Natural killer cell treated with Interleukin-12 subunit alpha and Interleukin-12 subunit beta and Interleukin-15 and Interleukin-18, amount 100 ng/mL, for 72 hours (primary cell): ENCODE measurements at places on chromosomes 6 and 20. TPM values are rescaled to one million over a fixed set of nuclear protein-coding genes. Genes with fewer than 3 reads are reported as not detected.
A peak's percentile ranks its signal among the peaks of the same experiment; 100 is the strongest.

DNA sequence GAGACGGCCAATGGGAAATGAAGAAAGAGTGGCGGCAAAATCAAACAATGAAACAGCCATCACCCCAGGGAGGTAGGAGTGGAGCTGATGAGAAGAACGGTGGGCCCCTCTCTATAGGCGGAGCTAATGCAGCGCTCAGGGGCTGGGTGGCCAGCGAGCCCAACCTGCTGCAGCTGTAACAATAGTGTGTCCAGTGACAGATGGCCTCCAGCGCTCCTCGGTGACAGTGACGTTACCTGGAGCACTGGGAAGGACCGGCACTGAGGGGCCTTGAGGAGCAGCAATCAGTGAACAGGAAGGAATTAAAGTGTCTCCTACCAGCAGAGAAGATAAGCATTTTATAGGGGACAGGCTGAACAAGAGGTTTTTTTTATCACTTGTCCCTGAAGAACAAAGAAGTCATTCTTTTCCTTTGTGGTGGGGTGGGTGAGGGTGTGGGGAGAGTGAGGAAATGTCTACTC is 81.6 kb downstream of the FOXA2 start:
- H3K4me3 ChIP-seq: no peak overlapping the region
- no peak for DNase-seq
- no peaks in the 10 kb centered on the region for H3K4me1 ChIP-seq
- H3K27ac ChIP-seq: no peak overlapping the region

DNA sequence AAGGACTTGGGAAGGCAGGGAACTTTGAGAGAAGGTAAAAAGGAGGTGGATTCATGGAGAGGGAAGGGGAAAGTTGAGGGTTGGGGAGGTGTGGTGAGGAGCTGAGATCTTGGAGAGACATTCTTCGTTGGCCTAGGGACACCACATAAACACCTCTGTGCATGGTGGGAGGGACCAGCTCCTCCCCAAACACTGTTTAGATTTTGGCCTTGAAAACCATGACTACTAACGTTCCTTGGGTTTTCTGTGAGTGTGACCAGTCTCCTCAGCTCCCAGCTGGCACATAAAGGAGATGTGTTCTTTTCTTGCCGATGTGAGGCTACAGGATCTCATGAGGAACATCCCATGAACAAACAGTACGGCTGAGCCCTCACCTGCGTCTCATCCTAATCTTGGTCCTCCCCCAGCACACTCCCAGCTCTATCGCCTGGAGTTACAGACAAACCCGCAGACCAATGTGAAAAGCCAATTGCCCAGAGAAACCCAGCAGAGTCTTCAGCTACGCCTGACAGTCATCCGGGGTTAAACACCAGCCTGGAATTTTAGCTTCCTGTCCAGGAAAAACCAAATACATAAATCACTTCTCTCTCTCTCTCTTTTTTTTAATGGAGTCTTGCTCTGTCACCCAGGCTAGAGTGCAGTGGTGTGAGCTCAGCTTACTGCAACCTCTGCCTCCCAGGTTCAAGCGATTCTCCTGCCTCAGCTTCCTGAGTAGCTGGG is 22.0 kb upstream of the DDR1 start:
- peaks cover 13% of the 10 kb centered on the region for H3K4me1 ChIP-seq
- DNase-seq: no peak
- no peak overlapping the region for H3K27ac ChIP-seq

GRCh38 chr6:21375151-21376116 is 218.1 kb upstream of the SOX4 start:
- H3K36me3 ChIP-seq: no peaks in the 10 kb centered on the region
- no peak overlapping the region for H3K4me3 ChIP-seq
- DNase-seq: no peak
- H3K27ac ChIP-seq: no peak overlapping the region

RGS19 gene
- 33.4 TPM for total RNA-seq

TBXT gene
- total RNA-seq: not detected

DNA sequence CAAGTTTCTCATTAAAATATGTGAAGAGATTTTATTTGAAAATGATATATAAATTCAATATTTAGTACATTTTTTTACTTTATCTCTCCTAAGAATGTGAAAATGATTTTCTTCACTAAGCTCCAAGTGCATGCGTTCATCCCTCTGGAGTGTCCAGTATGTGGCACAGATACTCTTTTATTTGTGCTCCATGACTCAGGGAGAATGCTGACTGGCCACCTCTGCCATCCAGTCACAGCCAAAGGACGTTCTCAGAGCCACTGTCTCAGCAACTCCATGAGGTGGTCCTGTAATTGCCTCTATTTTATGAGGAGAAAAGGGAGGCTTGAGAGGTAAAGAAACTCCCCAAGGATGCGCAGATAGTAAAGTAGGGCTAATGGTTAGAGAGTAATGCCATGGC is 58.3 kb downstream of the KAT14 start:
- peaks cover 2% of the 10 kb centered on the region for H3K4me1 ChIP-seq
- no peak for DNase-seq
- H3K27me3 ChIP-seq: no peaks in the 10 kb centered on the region
- H3K4me3 ChIP-seq: no peak overlapping the region

EYS gene
- 0.20 TPM for total RNA-seq

GRCh38 chr6:35484921-35485392 is 11.9 kb downstream of the TEAD3 start:
- H3K4me1 ChIP-seq: peaks cover 13% of the 10 kb centered on the region
- H3K36me3 ChIP-seq: no peaks in the 10 kb centered on the region
- H3K4me3 ChIP-seq: no peak overlapping the region
- H3K27ac ChIP-seq: no peak overlapping the region
- H3K27me3 ChIP-seq: no peaks in the 10 kb centered on the region

- H3K4me1 ChIP-seq: peaks cover 23% of the 10 kb centered on the region
- no peaks in the 10 kb centered on the region for H3K36me3 ChIP-seq
- H3K4me3 ChIP-seq: no peak overlapping the region
- no peaks in the 10 kb centered on the region for H3K27me3 ChIP-seq
- H3K27ac ChIP-seq: no peak overlapping the region
- DNase-seq: no peak
These were observed 278.2 kb downstream of the NRN1 start for GRCh38 chr6:5728351-5729079.

MUC22 gene
- total RNA-seq: not detected

GLP1R gene
- not detected for total RNA-seq

MYLK2 gene
- 0.98 TPM for total RNA-seq

DNA sequence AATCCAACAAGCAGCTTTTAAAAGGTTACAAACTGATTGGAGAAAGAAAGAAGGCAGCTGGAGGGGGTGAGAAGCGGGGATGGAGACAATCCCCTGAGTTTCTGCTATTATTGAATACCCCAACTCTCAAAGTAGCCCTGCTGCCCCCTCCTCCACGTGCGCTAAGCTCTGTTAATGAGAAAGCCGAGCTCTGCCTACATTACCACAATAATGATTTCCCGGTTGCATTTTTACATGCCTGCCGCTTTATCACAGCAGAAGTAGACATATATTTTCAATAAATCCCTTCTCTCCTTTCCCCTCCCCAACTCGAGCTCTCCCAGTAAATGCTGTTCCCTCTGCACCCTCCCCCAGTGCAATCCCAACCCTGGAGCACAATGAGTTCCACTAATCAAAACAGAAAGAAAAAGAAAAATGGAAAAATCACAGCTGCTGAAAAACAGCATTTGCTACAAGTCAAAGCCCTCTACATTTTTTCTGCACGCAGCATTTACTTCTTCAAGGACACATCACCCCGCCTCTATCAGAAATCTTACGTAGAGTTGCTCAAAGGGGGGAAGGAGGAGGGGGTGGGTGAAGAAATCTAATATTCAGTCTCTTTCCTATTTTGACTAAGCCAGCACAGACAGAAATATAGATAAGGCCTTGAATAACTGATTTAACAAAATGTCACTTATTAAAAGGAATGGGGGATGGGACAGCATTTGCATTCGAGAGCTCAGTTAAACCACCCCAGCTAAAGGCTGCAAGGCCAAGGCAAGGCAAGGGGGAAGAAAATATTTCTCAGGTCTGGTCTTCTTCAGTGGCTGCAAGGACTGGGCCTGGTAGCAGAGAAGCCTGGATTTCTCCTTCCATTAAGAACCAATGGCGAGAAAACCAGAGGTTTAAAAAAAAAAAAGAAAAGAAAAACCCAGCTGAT is 10.7 kb downstream of the TRERF1 start:
- peak overlapping the region; percentile 72 for H3K27ac ChIP-seq
- no peaks in the 10 kb centered on the region for H3K27me3 ChIP-seq
- H3K36me3 ChIP-seq: no peaks in the 10 kb centered on the region
- no peak for DNase-seq
- H3K4me1 ChIP-seq: peaks cover 36% of the 10 kb centered on the region

GRCh38 chr6:136761227-136761922 is 30.9 kb downstream of the MAP3K5 start:
- H3K27ac ChIP-seq: peak overlapping the region; percentile 84
- peaks cover 5% of the 10 kb centered on the region for H3K36me3 ChIP-seq
- H3K27me3 ChIP-seq: no peaks in the 10 kb centered on the region
- DNase-seq: no peak
- H3K4me3 ChIP-seq: peak overlapping the region; percentile 87

TRIM26 gene
- total RNA-seq: 92.0 TPM

EGFL8 gene
- total RNA-seq: 15.0 TPM
